ENCODE measurements at places on chromosomes 6 and 20. TPM values are rescaled to one million over a fixed set of nuclear protein-coding genes. Genes with fewer than 3 reads are reported as not detected.

Gene RBPJL
- total RNA-seq, result not detected

DNA sequence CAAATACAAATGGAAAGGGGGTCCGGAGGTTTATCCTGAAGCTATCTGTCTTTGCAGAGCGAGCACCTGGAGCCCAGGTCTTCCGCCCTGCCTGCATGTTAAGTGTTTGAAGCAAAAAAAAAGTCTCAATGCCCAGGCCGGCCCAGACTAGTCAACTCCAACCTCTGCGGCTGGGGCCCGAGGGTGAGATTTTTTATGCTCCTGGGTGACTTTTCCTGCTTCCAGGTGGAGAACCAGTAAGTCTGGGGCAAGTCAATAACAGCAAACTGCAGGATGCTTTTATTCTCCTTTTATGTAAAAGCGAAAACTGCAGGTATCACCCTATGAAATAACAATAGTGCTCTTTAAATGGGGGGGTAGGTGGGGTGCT is 2.0 kb upstream of the ZBP1 start:
- no peaks in the 10 kb centered on the region for H3K27me3 ChIP-seq
- peaks cover 65% of the 10 kb centered on the region for H3K4me1 ChIP-seq
- H3K27ac ChIP-seq, result no peak overlapping the region
- peaks cover 2% of the 10 kb centered on the region for H3K36me3 ChIP-seq
- H3K4me3 ChIP-seq, result no peak overlapping the region

- no peaks in the 10 kb centered on the region for H3K36me3 ChIP-seq
- H3K4me3 ChIP-seq, result no peak overlapping the region
- no peaks in the 10 kb centered on the region for H3K27me3 ChIP-seq
- DNase-seq, result no peak
- H3K4me1 ChIP-seq, result peaks cover 13% of the 10 kb centered on the region
- H3K27ac ChIP-seq, result no peak overlapping the region
Observed at GRCh38 chr6:139542351-139542750, 167.9 kb upstream of the CITED2 start.

DNA sequence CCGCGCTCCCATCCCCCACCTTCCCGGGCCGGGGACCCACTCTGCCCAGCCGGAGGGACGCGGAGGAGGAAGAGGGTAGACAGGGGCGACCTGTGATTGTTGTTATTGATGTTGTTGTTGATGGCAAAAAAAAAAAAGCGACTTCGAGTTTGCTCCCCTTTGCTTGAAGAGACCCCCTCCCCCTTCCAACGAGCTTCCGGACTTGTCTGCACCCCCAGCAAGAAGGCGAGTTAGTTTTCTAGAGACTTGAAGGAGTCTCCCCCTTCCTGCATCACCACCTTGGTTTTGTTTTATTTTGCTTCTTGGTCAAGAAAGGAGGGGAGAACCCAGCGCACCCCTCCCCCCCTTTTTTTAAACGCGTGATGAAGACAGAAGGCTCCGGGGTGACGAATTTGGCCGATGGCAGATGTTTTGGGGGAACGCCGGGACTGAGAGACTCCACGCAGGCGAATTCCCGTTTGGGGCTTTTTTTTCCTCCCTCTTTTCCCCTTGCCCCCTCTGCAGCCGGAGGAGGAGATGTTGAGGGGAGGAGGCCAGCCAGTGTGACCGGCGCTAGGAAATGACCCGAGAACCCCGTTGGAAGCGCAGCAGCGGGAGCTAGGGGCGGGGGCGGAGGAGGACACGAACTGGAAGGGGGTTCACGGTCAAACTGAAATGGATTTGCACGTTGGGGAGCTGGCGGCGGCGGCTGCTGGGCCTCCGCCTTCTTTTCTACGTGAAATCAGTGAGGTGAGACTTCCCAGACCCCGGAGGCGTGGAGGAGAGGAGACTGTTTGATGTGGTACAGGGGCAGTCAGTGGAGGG is 2.8 kb downstream of the SOX4 start:
- H3K27ac ChIP-seq, result no peak overlapping the region
- no peaks in the 10 kb centered on the region for H3K36me3 ChIP-seq
- H3K4me3 ChIP-seq, result peak overlapping the region; percentile 66
- peaks cover 6% of the 10 kb centered on the region for H3K27me3 ChIP-seq
- peak; percentile 22 for DNase-seq

DNA sequence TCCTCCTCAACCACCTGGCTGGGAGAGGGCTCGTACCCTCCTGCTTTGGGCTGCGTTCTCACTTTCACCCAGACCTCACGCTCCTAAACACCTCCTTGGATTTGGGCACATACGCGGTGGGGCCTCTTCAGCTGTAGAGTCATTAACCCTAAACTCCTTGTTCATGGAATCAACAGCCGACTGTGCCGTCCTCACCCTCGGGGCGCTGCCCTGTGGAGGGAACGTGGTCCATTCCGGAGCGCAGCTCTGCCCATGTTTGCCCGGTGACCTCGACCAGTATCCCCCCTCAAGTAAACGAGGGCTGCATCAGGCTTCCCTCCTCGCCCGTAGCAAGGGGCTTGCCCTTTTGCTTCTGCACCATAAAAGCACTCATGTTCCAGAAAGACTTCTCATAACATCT is 174.0 kb upstream of the QKI start:
- no peak overlapping the region for H3K27ac ChIP-seq
- H3K4me1 ChIP-seq, result no peaks in the 10 kb centered on the region

DNA sequence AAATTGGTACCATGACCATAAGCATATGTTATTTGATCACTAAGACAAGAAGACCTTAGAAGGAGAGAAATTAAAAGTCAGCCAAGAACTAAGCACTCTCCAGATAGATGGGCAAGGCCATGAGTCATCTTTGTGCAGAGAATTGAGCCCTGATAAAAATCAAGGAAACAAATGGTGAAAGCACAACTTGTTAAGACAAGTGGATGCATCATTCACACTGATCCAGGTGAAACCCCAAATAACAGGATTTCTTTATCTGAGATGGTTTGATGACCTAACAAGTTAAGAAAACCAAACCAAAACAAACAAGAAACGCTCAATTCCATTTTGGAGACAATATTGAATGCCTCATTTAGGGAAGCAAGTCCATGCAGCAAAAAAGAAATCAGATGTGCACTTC is 121.6 kb downstream of the ADAT2 start:
- no peaks in the 10 kb centered on the region for H3K27me3 ChIP-seq
- H3K4me3 ChIP-seq, result no peak overlapping the region
- DNase-seq, result no peak
- no peaks in the 10 kb centered on the region for H3K36me3 ChIP-seq
- no peaks in the 10 kb centered on the region for H3K4me1 ChIP-seq
- H3K27ac ChIP-seq, result no peak overlapping the region

GRCh38 chr20:31869942-31870725 is at the start of the genes DUSP15 and TTLL9:
DUSP15 (minus strand) TSS chr20:31870527; CDS start chr20:31870337, 190 bp downstream.
TTLL9 (plus strand) TSS chr20:31870634; CDS start chr20:31871127, 493 bp downstream.
- peaks cover 20% of the 10 kb centered on the region for H3K4me1 ChIP-seq
- DNase-seq, result peak; percentile 33
- H3K27ac ChIP-seq, result no peak within 1 kb of the TSS

- no peak overlapping the region for H3K4me3 ChIP-seq
- DNase-seq, result no peak
- no peaks in the 10 kb centered on the region for H3K36me3 ChIP-seq
- no peaks in the 10 kb centered on the region for H3K27me3 ChIP-seq
Observed at GRCh38 chr20:41290804-41291389, 26.6 kb downstream of the ZHX3 start.

DNA sequence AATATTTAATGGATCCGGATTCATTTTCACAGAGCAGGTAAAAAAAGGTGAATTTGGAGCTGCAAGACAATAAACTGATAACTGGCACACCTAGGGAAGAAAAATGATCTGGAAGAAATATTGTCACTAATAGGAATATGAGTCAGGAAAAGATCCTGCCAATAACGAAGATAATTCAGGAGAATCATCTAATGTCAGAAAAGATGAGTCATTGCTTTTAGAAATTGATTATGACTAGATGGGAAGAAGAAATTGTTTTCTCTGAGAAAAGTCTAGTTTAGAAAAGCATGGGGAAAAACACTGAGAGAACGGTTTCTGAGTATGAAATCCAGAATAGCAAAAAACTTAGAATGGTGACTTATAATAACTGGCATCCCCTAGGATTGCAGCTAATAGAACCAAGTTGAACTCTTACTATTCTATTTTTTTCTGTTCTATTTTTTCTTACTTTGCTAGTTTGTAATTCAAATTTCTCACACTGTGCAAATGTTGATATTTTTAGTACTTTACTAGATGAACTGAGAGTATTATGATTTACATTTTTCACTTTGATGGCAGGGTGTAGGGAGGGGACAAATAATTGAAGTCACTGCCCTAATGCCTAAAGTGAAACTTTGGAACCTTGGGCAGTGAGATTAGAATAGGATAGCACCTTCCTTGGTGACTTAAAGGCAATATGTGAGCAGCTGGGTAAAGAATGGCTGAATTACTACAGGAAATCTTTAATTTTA is 38.2 kb upstream of the SUPT3H start:
- no peak overlapping the region for H3K27ac ChIP-seq
- no peak for DNase-seq
- peaks cover 22% of the 10 kb centered on the region for H3K4me1 ChIP-seq
- H3K4me3 ChIP-seq, result no peak overlapping the region
- H3K27me3 ChIP-seq, result peaks cover 11% of the 10 kb centered on the region
- H3K36me3 ChIP-seq, result no peaks in the 10 kb centered on the region

Measured in natural killer cell (primary cell).